Smooth muscle cell of the brain vasculature (primary cell): ENCODE measurements at places on chromosomes 2 and 18.

DNA sequence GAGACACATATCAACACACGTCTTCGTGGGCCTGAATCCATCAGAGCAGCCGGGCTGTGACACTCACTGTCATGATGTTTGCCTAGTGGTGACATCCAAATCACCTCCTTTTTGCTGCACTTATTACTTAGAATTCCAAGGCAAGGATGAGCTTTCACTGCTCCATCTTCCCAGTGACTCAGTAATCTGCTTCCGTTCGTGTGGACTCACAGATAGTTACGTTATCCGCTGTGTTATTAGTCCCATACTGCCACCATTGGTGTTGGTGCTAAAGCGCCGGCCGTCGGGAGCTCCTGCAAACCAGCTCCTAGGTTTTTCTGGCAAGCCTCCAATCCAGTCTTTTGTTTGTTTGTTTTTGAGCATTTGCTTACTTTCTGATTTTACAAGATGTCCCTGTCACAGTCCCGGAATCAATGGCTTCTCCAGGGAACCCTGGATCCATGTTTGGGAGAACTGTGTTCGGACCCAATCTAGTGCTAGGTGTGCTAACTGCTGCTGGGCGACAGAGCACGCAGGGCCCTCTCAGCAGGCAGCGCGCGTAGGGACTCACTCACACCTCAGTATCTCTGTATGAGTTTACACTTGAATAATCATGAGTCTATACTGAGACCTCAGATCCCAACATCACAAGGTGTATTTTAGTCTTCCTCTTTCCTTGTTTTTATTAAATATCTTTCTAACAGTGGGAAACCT is 42.6 kb downstream of the HDAC4 start:
- no peak for DNase-seq

DNA sequence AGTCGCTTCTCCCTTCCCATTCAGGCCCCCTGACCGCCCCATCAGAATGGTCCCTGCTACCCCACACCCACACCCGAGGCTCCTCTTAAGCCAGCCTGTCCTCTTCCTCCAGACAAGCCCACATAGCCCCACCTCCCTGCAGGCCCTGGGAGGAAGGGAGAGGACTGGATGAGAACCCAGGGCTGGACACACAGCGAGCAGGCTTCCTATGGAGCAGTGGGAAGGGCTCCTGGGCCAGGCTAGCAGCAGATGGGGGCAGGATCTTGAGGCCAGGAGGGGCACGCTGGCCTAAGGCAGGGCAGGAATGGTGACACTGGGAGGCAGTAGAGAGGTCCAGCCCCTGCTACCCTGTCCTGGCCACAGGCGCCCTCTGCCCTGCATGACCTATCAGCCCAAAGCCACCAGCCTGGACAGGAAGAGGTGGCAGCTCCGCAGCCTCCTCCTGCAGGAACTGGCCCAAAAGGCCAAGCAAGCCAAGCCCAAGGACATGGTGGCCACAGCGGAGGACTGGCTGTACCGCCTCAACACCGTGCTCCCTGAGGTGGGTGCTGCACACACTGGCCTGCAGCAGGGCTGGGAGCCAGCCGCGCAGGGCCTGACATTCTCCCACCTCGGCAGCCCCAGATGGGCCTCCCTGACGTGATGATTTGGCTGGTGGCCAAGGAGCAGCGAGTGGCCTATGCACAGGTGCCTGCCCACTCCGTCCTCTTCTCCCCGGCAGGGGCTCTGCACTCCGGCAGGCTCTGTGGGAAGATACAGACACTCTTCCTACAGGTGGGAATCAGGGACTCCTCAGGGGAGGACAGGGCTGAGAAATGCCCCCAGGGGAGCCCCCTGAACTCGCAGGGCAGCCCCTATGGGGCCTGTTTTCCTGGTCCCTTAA is 43.3 kb downstream of the FER1L5 start:
- DNase-seq = peak; percentile 33

GRCh38 chr2:85390941-85391669 is 19.1 kb downstream of the CAPG start:
- DNase-seq = no peak

DNA sequence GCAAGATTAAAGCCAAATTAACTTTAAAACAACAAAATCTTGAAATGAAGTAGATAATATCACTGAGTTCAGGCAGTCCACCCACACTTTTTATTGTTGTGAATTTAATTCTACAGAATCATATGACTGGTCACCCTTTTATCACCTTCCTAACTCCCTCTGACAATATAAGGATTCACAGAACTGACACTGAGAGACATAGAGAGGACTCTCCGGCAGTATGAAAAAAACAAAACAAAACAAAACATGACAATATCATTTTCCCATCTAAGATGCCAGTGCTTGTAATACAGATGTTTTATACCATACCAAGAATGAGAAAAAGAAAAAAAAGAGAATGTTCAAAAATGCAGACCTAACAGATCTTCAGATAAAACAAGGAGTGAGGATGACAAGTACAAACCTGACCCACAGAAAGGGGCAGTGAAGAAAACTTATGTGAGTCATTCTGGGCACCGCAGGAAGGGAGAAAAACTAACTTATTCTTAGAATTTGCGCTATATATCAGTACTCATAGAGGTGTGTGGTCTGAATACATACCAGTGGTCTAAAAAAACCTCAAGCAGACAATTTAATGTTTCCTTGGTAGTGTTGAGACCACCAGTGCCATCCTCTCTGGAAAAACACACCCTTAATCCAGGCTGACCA is 136.6 kb downstream of the ZAP70 start:
- no peak for DNase-seq

DNA sequence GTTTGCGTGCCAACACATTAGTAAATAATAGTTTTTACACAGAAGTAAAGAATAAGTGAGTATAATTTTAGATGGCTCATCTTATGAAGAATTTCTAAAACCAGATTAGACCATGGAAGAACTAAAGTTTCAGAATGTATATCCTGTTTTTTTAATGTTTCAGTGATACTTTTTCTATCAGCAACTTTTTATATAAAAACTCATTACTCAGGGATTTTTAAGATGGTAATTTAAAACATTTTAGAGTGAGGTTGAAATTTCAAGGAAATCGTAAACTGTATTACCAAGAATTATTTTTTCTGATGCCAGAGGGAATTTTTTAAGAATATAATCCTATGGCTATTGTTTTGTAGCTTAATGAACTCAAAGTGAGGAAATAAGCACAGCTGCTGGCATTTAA is 128.5 kb upstream of the FANCL start:
- DNase-seq = no peak

DNA sequence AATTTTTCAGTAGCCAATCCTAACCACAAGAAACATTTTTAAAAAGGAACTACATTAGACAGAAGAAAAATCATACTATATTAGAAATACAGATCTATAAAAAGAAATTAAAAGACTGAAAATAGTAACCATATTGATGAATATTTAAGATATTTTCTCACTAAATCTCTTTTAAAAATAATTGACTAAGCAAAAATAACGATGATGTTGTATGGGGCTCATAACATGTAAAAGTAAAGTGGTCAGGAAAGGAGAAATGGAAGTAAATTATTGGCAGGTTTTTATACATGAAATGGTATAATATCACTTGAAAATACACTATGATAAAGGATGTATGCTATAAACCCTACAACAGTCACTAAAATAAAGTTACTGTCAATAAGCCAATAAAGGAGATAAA is 5.4 kb downstream of the WDPCP start:
- no peak for DNase-seq

- no peak for DNase-seq
Measured at GRCh38 chr2:54545702-54546450, 89.7 kb downstream of the SPTBN1 start.

DNA sequence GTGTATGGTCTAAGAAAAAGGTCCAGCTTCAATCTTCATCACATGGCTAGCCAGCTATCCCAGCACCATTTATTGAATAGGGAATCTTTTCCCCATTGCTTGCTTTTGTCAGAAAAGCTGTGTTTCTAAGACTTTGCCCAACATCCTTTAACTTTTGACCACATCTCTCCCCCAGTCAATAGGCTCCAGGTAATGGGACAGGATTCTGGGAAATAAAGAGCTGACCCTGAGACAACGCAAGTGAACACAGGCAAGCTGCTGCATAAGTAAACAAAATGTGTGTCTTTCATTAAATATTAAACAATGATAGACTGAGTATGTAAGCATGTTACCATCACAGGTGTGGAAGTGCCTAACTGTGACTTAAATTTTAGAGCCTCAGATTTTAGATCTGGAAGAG is 23.0 kb downstream of the FAM110C start:
- DNase-seq = no peak

DNA sequence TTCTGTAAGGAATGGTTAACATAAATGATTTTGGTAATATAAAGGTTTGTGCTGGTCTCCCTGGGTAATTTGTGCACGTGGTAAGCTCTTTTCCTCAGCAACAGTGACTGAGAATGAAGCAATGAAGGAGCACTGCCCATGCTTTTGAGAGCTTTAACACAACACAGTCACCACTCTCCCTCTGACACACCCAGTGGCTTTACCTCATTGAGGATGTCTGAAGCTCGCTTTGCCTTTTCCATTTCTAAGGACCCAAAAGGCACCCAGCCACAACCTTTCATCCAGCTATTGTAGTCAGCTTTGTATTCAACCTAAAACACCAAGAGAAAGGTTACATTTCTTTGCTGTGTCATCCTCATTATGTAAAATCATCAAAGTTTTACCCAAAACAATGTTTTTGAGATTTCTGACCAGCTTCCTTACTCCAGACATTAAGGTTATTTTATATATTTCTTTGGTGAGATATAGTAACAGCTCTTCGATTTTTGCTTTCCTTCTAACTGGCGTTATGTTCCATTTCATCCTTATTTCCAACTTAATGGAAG is 51.7 kb downstream of the NEB start:
- DNase-seq = no peak

- DNase-seq = no peak
Measured at GRCh38 chr2:230634146-230634545, 78.5 kb upstream of the CAB39 start.

GRCh38 chr2:60485055-60485454 is 68.4 kb downstream of the BCL11A start:
- no peak for DNase-seq

- DNase-seq = no peak
Measured at GRCh38 chr2:153043385-153043784, 325.0 kb downstream of the ARL6IP6 start.

DNA sequence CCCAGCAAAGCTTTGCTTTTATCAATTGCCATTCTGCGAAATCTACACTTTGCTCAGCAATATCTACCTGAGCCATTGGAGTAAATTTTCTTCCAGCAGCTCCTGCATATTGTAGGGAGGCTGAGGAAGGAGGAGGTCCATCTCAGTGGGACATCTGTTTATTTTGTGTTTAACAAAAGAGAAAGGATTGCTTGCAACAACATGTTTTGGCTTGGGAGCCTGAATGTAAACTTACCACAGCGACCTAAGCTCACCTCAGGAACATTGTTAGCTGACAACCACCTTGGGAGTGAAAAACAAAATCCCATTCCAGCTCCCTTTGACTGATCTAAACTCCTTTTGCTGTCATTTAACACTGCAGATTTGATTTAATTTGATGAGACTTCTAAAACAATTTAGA is 356.1 kb downstream of the SS18 start:
- no peak for DNase-seq

DNA sequence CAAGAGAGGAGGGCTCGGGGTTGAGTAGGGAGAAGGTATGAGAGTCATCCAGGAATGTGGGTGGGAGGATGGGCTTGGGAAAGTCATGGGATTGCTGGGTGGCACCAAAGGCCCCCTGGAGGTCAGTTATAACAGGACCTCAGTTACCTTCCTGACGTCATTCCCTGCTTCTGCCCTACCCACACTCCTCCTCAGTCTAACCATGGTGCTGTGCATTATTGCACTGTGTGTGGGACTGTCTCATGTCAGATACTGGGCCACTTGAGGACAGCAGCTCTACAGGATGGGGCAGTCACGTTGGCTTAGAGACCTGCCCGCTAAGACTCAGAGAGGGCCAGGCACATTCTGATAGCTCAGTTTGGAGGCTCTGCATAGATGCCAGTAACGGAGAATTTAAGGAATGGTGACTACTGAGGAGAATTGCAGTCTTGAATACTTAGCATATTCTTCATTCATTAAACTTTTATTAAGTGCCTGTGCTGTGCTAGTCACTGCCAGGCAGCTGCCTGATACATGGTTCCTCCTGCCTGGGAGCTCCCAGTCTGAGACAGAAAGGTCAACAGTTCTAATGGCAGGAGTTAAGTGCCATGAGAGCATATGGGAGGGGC is 90.5 kb downstream of the LAMA3 start:
- no peak for DNase-seq

- DNase-seq = no peak
Measured at GRCh38 chr2:34241905-34242762, 643.0 kb upstream of the FAM98A start.

- no peak for DNase-seq
Measured at GRCh38 chr18:78242254-78242643, 737.4 kb upstream of the SALL3 start.

GRCh38 chr2:240733803-240734495 is 42.3 kb downstream of the AQP12A start:
- DNase-seq = no peak

GRCh38 chr2:166536111-166536510 is 42.1 kb upstream of the SCN7A start:
- no peak for DNase-seq

- no peak for DNase-seq
Measured at GRCh38 chr18:45677276-45677807, 46.6 kb upstream of the SLC14A1 start.

- peak; percentile 57 for DNase-seq
Measured at GRCh38 chr2:38106405-38107094, 30.6 kb upstream of the CYP1B1 start.

GRCh38 chr18:31506024-31506742 is 8.2 kb downstream of the DSG2 start:
- no peak for DNase-seq

DNA sequence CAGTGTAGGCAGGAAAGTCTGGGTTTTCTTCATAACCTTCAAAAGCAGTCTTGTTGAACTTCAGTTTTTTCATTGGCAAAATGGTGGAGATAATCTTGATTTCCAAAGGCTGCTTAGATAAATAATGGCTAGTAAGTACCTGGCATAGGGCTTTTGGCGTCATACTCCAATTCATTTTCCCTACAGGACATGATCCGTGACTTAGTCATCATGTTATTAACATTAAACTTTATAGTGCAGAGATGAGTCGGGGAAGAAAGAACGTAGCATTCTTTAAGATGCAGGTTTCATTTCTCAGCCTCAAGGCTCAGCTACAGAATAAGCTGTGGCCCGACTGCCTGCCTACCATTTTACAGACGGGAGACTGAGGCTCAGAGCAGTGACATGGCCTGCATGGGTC is 64.0 kb downstream of the RALBP1 start:
- no peak for DNase-seq

- no peak for DNase-seq
Measured at GRCh38 chr18:13836559-13836958, 12.6 kb downstream of the MC5R start.

DNA sequence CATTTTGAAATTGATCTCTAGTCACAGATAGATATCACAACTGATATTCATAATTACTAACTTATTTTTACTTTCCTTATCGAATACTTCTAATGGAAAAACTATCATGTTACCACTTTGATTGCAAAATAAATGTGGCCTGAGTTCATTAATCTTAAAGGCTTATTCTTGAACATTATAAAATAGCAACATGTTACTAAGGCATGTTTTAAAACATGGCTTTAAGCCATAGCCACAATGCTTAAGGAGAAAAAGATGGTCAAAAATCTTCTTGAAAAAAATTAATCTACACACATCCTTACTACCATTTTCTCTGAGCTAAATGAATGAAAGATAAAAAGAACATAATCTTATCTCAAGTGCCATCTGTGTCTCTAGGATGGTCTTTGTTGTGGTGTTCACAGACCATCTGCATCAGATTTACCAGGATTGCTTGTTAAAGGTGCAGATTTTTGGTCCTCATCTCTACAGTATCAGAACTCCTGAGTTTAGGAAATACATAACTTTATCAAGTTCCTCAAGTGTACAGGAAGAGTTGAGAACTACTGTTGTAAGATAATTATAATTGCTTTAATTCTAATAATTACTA is 15.3 kb downstream of the MTX2 start:
- no peak for DNase-seq
